ENCODE measurements at places on chromosomes 2 and 18.

- no peak for DNase-seq
These were observed 137.3 kb downstream of the RNF152 start for GRCh38 chr18:61755555-61755954.

GRCh38 chr2:112850588-112850987 is 14.0 kb upstream of the IL1B start:
- DNase-seq, result no peak

DNA sequence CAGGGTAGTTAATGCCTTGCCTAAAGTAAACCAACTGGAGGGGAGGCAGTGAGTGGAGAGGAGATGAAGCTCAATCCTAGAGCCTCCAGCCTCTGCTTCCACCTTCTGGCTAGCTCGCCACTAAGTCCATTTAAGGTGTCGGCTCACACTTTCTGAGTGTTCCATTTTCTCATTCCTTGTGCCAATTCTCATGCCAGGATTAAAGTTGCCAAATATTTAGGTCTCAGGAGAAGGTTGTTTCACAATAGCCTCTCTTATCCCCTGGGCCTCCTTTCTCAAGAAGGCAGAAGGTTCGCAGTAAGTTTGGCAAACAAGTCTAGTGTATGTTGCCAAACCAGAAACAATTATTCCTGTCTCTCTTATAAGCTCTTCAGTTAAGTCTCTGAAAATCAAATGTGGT is 57.2 kb downstream of the TACR1 start:
- no peak for DNase-seq

DNA sequence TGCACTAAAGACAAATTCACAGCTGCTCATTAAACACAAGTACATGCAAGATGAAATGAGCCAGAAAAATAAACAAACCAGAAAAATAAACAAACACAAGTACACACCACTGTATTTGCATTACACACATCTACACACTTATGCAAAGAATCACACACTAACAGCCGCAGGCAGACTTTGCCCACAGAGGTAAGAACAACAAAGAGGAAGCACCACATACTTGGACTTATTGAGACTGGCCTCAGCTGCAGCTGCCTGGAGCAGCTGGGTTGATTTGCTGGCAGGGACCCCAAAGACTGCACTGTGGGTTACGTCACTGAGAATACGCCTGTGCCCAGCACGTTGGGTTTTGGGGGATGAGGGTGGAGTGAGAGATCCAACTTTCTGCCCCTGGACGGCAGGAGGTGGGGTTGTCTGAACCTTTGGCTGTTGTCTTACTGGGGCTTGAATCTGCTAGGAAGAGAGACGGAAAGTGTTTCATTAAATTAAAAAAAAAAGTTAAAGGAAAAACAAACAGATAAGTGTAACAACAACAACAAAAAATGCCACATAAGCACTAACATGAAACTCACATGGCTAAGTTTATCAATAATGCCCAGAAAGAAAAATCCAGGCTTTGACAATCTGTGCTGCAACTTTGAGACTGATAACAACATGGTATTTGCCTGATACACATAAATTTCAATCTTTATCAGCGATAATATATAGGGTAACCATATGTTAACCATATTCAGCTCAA is 71.9 kb upstream of the NFU1 start:
- DNase-seq, result peak; percentile 87

- DNase-seq, result no peak
These were observed 66.1 kb downstream of the RBBP8 start for GRCh38 chr18:22999212-22999611.

GRCh38 chr2:177572236-177572671 is 179.7 kb downstream of the AGPS start:
- peak; percentile 47 for DNase-seq

- no peak for DNase-seq
These were observed 3.6 kb upstream of the PHLPP1 start for GRCh38 chr18:62711781-62712180.

- DNase-seq, result no peak
These were observed 268.3 kb downstream of the VAPA start for GRCh38 chr18:10182009-10182624.

- DNase-seq, result no peak
These were observed 24.9 kb upstream of the ALPP start for GRCh38 chr2:232353660-232354059.

- no peak for DNase-seq
These were observed 129.1 kb downstream of the NRP2 start for GRCh38 chr2:205811387-205811786.

GRCh38 chr2:112836163-112836560 is 417 bp downstream of the IL1B start:
- DNase-seq, result no peak

DNA sequence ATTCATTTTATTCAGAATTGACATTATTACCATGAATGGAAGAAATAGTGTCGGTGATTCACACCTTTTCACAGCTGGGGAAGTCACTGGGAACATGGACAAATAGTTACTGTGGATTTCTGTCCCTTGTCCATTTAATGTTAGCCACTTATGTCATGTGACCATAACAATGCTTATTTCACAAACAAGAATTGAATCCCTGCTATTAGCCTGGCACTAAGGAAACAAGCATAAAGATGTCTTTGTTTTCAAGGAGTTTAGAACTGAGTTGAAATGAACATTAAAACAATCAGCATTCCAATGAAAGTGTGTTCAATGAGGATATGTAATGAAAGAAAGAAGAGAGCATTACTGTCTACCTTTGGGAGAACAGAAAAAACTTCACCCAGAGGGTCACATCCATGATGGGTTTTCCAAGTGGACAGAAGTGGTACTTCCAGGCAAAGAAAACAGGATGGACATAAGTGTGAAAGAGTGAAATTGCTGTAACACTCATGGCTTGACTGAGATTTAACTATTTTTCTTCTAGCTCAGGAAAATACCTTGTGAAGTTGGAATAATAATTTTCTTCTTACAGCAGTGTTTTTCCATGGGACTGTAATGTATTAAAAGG is 324.5 kb upstream of the UBE2E3 start:
- DNase-seq, result no peak

GRCh38 chr18:46393961-46394360 is 263.1 kb downstream of the LOXHD1 start:
- DNase-seq, result no peak

DNA sequence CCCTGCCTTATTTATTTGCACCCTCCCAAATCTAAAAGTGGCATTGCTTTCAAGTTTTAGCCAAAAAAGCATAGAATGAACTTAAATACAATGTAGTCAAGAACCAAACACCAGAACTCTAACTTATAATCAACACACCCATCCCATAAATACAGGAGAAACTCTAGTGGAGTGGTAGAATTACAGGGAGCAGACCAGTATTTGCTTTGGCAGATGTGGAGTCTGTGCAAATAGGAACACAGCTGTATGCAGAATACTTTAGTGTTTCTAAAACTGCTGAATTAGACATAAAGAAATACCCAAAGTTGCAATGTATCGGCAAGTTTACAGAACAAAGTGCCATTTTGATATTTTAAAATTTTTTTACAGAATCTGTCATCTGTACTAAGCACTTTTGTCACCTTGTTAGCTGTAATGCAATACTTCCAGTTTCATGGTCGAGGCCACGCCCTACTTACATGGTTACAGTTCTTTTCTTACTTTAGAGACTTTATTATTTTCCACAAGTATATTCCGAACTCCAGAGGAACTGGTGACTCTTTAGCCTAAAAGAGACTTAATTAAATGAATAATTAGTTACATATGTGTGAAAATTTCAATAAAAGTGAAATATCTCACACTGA is 23.7 kb upstream of the COL5A2 start:
- no peak for DNase-seq

GRCh38 chr18:59664329-59664728 is 32.9 kb downstream of the CCBE1 start:
- no peak for DNase-seq

GRCh38 chr2:177501186-177501585 is 108.6 kb downstream of the AGPS start:
- DNase-seq, result no peak

- no peak for DNase-seq
These were observed 19.9 kb upstream of the TTN start for GRCh38 chr2:178827111-178827510.

- DNase-seq, result no peak
These were observed 267.9 kb upstream of the TNP1 start for GRCh38 chr2:217127744-217128143.

DNA sequence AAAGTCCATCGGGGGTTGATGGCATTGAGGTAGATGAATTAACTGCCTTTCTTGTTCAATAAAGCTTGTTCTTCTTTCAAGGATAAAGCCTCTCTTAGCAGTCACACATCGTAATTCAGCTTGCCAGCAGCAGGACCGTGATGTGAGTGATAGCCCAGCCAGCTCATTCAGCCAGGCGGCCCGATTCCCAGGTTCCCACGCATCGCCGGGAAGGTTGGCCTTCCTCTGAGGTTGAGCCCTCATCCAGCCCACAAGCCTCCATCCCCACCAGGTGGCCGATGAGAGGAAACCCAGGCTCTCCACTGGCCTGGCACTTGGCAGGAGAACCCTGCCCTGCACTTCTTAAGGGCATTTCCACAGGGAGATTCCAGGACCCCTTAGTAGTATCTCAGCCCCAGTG is 4.7 kb downstream of the AGAP1 start:
- no peak for DNase-seq

GRCh38 chr2:23522726-23523372 is 137.9 kb downstream of the KLHL29 start:
- no peak for DNase-seq

DNA sequence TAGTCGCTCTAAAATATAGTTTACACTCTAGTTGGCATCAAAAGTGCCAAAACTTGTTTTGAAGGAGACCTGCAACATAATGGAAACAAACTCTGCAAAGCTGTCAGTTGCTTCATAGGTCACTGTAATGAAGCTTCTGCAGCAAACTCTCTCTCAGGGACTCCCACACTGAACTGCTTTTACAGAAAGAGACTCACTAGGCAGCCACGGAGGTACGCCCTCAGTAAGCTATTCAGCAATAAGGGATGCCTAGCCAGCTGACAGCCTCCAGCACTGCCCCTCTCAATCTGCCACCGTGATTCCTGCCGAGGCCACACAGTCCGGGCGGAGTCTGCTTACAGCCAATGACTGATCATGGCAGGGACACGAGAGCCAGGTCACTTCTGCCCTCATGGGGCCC is 51.1 kb downstream of the COLEC12 start:
- no peak for DNase-seq

DNA sequence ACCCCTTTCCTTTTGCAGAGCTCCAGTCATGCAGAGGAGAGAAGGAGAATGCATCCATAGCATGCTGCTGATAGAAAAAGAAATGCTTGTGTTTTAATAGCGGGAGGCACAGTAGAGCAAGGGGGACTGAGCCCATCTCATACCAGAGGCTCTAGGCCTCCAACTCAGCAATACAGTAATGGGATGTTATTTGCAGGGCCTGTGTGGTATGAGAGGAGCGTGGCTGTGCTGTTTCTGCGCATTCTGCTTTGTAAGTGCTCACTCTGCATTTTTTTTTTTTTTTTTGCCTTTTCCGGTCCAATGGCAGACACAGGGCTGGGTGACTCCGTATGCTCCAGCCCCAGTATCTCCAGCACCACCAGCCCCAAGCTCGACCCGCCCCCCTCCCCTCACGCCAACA is 200.0 kb downstream of the GBX2 start:
- no peak for DNase-seq

GRCh38 chr2:5959836-5960820 is 267.9 kb downstream of the SOX11 start:
- no peak for DNase-seq

DNA sequence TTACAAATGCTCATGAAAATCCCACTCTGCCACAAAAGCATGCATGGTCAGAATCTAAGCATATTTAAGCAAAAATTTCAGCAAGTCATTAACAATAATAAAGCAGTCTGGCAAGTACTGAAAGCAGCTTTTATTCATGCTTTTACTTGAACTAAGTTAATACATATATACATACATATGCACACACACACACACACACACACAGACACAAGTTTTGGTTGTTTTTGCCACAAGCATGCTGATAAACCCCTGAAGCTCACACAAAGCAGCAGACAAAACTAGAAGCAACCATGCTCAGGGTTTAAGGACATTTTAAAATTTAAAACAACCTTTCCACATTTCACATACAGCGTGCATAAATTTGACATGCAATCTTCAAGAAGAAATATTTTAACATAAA is 819.1 kb upstream of the FSHR start:
- no peak for DNase-seq

DNA sequence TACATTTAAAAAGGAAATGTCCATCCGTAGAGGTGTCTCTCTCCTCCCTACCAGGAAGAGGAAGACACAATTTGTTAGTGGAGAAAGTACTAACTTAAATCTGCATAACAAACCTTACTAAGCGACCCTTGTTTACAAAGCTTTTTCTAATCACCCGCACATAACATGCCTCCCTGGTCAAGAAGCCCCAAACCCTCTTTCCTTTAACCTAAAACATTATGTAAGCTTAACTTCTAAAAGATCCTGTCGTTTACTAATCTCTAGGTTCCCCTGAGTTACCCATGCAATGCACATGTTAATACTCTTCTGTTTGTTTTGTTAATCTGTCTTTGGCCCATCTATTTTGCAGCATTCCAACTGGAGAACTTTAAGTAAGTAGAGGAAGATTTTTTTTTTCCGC is 630.3 kb upstream of the NRXN1 start:
- DNase-seq, result no peak

DNA sequence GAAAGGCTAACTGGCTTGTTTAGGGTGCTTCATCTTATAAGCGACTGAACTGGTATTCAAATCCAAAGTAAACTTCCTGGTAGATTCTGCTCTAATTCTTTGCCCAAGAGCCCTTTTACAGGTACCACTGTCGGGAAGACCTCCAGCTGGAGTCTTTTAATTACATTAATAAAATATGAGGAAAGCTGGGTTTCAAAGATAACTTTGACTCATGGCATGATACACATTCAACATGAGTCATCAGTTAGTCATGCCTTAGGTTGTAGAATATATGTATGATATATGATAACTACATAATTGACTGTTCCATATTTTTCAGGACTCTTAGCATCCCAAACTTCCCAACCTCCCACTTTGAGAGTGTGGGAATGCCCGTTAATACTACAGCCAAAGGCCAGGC is 32.3 kb downstream of the ZCCHC2 start:
- DNase-seq, result peak; percentile 39

GRCh38 chr18:2316751-2317696 is 254.3 kb downstream of the METTL4 start:
- no peak for DNase-seq

- DNase-seq, result no peak
These were observed 61.6 kb downstream of the MEP1B start for GRCh38 chr18:32251466-32251865.

DNA sequence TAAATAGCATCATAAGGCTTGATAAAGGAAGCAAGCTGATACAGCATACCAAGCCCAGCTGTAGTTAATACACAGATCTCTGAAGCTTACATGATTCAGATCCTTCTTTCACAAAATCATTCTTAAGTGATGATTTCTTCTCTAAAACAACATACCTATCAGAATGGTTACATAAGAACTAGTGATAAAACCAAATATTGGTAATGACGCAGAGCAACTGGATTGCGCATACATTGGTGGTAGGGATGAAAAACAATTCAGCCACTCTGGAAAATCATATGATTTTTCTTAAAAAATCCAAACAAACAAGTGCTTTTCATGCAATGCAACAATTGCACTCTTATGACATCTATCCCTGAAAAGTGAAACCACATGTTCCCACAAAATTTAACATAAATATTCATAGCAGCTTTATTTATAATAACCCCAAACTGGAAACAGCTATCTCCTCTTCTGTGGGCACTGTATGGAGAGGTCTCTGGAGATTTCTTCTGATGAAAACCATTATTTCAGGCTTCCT is 153.6 kb upstream of the DSEL start:
- DNase-seq, result no peak

All from NCI-H526 treated with DMSO at 0.1 percent for 48 hours (cell line).